ENCODE measurements at places on chromosomes 1 and 21.
A peak's percentile ranks its signal among the peaks of the same experiment; 100 is the strongest.

DNA sequence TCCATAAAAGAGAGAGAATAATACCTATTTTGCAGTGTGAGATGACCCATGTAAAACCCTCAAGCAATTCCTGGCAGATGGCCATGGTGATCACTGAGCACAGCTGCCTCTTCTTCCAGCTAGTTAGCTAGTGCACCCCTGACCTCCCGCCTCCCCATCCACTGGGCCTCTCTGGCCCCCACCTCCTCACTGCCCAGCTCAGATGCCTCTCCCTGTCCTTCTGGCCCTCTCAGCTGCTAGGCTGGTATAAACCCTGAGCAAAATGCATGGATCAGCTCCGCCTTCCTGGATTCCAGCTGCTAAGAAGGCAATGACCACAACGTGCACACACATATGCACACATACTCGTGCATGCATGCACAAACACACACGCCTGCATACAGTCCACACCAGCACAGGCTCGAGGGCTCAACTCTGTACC lies 117.2 kb downstream of the DMRTB1 start:
- no peak for DNase-seq

GRCh38 chr1:11178021-11179015 lies 10.8 kb upstream of the ANGPTL7 start:
- no peak for DNase-seq

GRCh38 chr21:39037807-39038405 lies 145.3 kb downstream of the PSMG1 start:
- no peak for DNase-seq

DNA sequence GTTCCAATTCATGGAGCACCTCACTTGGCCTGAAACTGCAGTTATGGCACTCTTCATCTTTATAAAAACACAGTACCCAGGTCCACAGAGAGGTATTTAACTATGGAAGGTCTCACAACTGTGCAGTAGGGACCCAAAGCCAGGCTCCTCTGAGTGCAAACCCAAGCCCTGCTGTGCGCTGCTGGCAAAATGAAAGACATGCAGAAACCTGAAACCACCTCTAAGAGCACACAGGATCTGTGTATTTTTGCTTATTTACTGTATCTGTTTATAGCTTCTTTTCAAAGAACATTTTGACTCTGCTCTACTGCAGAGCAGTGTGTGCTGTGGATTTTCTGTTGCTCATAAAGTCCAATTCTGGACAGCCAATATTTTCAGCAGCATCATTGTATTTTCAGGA lies 166.6 kb downstream of the DSCAM start:
- no peak for DNase-seq

GRCh38 chr1:30023339-30024022 lies 699.9 kb downstream of the MATN1 start:
- DNase-seq = no peak

DNA sequence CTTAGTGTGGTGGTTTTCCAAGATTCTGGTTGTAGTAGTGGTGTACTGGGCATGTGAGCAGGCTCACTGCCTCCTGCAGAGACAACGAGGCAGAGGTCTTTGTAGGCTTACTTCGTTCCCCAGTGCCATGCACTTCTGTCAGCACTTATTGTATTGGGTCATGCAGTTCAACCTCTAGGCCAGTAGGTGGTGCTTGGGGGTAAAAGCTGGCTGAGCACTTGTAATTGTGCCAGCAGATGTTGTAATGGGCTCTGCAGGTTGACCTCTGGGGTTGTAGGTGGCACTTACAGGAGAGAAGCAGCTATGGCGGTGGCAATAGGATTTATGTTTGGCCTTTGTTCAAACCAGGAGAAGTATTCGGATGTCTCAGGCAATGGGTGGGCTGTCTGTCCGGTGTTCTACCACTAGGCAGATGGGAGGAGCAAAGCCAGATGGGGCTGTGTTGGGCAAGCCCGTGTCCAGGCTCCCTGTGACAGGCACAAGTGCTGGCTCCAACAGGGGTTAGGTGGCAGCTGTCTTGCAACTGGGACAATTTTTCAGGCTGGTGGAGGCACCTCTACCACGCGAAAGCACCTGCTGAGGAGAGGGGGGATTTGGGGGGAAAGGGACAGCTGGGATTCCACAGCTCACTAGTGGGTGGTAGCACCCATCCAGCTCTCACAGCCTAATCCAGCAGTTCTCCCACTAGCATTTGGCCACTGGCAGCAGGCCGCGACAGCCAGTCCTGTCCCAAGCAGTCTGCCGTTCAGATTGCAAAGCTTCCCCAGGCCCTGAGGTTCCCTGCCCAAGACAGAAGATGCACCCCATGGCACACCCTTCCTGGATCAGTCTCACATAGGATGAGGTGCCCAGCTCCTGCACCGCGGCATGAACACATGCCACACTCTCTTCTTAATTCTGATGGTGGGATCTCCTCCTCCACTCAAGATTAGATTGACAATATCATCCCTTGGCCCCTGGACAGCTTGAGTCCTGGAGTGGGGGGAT lies 274.5 kb downstream of the CTH start:
- peak; percentile 54 for DNase-seq

DNA sequence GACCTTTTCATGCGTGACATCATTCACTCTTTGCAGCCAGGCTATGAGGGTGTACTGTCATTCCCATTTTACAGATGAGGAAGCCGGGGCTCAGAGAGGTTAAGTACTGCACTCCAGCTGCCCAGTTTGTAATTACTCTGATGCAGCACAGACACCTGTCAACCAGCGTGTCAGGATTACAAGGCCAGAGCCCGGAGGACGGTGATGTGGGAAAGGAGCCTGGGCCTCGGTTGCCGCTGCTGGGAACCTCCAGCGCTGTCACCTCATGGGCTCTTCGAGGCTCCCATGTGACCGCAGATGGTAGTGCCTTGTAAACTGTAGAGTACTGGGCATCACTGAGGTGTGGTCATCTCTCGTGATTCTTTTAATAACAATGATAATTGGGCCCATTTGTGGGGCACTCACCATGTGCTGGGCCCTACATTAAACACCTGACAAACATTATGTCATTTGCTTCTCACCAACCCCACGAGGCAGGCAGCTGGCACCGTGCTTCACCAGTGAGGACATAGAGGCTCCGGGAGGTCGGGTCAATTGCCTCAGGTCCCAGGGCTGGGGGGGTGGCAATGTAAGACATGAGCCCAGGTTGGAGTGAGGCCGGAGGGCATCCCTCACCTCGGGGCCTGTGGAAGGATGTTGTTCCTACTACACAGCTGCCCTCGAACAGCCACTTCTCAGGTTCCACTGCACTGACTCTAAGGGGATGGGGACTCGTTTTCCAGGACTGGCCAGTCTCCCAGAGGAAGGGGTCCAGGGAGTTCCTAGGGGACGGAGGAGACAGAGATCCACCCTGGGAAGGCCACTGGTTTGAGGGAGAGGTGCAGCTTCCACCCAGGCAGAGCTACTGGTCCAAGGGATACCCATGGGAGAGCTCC lies 42.8 kb upstream of the PADI1 start:
- no peak for DNase-seq

GRCh38 chr1:180849031-180849775 lies 63.5 kb upstream of the KIAA1614 start:
- DNase-seq = no peak

DNA sequence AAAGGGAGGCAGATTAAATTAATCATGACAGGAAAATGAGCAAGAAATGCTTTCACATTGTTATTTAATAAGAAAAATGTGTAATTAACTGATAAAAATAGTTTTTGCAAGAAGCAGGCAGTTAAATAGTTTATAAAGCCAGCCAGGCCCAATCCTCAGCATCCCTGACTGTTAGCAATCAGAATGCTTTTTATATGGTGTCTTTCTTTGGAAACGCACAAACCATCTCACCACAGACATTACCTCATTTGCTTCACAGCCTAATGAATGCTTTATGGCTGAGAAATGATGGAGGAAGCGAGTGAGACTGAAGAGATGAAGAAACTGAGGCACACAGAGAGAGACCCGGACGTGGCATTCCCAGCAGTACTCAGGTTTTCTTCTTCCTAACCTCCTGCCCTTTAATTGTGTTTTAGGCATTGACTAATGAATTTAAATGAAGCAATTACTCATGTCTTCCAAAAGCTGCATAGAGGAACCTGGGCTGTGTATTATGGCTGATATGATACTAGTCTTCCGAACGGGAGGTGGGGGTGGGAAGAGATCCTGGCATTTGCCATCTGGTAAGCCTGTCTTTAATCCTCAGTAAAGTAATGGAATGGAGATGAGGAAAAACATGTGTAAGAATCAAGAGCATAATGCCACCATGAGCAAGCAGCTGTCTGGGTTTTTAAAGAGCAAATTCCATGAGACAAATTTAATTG lies 116.1 kb upstream of the LMO4 start:
- DNase-seq = no peak

GRCh38 chr1:187680823-187681222 lies 852.1 kb downstream of the PLA2G4A start:
- no peak for DNase-seq

GRCh38 chr1:114561333-114561732 lies 20.1 kb downstream of the BCAS2 start:
- DNase-seq = no peak

Measured in NCI-H510A (cell line).